ENCODE measurements at places on chromosomes 1 and 21.

DNA sequence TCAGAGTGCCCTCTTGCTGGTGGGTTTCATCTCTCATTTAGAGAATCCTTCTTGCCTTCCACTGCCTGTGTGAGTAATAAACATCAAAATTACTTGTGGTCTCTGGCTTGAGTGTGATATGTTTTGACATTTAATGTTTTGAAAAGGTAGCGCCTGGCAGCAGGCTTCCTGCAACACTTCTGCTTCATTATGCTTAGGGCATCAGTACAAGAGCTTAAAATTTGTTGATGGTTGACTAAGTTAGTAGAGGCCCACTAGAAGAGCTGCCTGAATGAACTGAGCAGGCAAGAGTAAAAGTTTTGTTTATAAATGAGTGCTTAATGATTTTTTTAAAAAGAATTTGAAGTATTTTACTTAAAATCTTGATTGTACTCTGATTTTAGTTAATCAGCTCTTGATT is 6.4 kb upstream of the RPE65 start:
- no peak for DNase-seq

DNA sequence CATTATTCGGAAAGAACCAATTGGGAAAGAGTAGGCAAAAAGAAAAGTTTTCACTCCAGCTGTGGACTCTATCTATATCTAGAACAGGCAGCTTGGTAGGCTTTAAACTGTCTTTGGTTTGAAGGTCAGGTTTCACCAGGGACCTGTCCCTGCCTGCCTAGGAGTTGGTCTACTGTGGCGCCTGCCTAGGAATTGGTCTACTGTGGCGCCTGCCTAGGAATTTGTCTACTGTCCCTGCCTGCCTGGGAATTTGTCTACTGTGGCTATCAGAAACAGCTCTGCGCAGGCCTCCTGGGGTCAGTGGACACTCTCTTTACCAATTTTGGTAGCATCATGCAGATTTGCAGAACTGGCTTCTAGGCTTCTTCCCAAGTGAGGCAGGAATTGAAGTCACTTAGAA is 13.8 kb downstream of the USP25 start:
- DNase-seq = no peak

DNA sequence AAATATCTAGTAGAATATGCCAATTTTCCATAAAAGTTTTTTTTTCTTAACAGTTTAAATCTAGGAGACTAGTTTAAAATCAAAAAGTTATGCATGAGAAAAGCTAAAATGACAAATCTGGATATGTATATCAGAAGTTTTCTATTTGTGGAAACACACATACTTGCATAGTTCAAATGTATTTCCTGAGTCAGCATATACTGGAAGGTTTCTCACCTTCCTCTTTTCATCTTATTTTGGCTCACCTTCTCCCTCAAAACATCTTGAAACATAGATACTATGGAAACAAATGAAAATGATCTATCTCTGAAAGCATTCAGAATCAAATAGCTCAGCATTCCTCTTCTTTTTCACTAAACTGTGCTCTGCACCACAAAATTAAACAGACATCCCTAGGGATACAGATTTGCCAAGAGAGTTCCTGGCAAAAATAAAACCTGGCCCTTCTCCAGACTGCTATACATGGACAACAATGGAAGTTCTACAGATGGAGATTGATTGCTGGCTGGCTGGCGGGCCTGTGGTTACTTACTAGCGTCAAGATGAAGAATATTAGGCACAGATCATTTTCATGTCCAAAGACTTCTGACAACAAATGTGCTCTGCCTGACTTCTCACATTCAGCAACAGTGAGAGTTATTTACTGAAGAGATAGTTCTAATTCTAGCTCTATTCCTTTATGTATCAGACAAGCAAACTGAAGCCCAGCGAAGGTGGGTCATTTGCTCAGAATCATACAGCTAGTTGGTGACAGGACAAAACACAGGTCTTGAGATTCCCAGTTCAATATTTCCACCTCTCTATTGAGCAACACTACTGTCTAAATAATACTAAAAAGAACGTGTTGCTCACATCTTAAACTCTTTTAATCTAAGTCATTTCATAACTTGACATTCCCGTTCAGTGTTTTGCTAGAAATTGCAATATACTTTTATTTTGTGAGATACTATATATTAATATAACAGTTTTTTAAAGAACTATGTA is 26.6 kb downstream of the DIPK1A start:
- no peak for DNase-seq

DNA sequence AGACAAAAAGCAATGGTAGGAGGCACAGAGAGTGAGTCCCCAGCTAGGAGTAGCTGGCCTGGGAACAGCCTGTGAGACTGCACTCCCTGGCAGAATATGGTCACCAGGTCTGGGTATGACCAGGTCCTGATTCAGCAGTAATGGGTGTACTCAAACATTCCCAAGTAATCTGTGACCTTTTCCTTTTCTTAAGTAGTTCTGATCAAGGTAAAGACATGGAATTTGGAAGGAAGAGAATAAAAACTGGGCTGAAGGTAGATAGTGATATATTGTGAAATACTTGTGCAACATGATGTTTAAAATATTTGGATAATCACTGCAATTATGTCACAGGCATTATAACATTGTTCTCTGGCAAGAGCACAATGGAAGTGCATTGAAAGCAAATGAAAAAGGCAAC is 147.2 kb upstream of the DPYD start:
- no peak for DNase-seq

DNA sequence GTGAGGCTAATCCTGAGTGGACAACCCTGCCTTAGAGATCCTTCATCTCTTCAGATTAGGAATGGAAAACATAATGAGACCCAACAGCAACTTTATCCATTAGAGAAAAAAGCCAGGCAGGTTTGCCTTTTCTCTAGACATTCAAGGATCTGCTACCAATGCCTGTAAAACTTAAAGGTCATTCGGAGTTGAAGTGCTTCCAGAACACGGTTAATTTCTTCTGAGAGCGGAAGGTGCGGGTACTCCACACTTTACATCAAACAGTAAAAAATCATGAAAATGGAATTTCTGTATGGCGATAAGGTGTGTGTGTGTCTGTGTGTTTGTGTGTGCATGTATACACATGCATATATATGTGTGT is 65.2 kb upstream of the PRKACB start:
- DNase-seq = no peak

- no peak for DNase-seq
Measured at GRCh38 chr21:34642211-34643075, 26.4 kb upstream of the CLIC6 start.

GRCh38 chr1:155938220-155938627 is 3.2 kb upstream of the RXFP4 start:
- DNase-seq = no peak

DNA sequence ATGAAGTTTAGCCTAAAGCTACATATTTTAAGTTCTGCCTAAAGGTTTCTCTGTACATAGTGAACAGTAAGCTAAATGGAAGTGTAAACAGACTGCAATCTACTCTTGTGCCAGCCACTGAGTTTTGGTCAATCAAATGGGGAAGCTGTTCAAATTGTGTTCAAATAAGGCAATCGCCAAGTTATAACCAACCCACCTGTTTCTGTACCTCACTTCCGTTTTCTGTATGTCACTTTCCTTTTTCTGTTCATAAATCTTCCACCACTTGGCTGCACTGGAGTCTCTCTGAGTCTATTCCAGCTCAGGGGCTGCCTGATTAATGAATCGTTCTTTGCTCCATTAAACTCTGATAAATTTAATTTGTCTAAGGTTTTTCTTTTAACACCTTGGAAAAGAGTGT is 10.8 kb upstream of the THEM4 start:
- no peak for DNase-seq

DNA sequence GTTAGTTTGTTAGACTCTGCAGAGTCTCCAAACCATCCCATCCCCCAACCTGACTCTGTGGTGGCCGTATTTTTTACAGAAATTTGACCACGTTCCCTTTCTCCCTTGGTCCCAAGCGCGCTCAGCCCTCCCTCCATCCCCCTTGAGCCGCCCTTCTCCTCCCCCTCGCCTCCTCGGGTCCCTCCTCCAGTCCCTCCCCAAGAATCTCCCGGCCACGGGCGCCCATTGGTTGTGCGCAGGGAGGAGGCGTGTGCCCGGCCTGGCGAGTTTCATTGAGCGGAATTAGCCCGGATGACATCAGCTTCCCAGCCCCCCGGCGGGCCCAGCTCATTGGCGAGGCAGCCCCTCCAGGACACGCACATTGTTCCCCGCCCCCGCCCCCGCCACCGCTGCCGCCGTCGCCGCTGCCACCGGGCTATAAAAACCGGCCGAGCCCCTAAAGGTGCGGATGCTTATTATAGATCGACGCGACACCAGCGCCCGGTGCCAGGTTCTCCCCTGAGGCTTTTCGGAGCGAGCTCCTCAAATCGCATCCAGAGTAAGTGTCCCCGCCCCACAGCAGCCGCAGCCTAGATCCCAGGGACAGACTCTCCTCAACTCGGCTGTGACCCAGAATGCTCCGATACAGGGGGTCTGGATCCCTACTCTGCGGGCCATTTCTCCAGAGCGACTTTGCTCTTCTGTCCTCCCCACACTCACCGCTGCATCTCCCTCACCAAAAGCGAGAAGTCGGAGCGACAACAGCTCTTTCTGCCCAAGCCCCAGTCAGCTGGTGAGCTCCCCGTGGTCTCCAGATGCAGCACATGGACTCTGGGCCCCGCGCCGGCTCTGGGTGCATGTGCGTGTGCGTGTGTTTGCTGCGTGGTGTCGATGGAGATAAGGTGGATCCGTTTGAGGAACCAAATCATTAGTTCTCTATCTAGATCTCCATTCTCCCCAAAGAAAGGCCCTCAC is at the start of gene OLIG2:
TSS of gene OLIG2 (plus strand) at position 447 of the 954 bp plus-strand sequence. CDS start 928 bp downstream, outside the sequence.
- DNase-seq = peak; percentile 72

DNA sequence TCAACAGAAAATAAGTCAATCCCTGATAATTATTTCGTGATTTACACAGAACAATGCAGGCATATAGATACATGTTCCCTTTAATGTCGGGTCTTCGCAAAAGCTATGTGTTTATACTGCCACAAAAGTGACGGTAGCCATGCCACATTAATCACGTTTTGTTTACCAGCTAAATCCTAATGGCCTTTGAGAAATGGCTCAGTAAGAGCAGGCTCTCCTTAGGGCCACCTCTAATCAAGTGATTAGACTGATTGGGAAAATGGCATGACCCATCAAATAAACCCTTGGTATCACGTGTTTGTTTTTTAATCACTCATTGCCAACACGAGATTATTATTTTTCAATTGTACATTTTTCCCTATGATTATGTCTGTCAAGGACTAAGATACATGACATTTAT is 102.0 kb upstream of the USP25 start:
- no peak for DNase-seq

DNA sequence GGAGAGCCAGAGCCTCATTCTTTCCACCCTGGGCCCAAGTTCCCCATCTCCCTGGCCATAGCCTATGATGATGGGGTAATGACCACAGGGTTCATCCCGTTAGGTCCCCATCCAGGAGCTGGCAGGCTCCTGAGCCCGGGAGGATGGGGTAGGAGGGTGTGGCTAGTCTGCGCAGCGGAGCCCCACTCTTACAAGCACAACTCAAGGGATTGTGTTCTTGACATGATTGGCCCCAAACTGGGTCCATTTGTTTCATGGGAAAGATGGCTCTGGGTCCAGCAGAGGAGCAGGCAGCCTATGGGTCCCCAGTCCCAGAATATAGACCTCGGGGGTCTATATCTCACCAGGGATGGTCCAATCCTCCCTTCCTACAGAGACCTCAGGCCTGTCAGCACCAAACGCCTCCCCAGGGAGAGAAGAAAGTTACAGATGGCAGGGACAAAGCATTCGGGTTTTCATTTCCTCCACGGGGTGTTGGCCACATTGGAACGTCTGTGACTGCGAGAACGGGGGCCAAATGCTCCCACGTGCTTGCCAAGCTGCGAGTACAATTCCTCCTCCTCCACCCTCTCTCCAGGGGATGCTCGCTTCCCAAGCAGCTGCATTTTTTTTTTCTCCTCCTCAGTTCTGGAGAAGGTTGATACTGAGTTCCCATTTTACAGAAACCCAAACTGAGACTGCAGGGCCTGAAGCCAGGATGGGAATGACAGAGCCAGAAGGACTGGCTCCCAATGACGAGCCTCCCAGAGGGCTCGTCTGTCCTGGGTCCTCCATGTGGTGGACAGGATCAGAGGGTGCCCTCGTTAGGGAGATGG is 71.0 kb downstream of the DHRS3 start:
- DNase-seq = no peak

GRCh38 chr1:190138266-190138665 is 339.4 kb downstream of the BRINP3 start:
- no peak for DNase-seq

- DNase-seq = no peak
Measured at GRCh38 chr1:54971317-54971791, 9.1 kb upstream of the TMEM61 start.

DNA sequence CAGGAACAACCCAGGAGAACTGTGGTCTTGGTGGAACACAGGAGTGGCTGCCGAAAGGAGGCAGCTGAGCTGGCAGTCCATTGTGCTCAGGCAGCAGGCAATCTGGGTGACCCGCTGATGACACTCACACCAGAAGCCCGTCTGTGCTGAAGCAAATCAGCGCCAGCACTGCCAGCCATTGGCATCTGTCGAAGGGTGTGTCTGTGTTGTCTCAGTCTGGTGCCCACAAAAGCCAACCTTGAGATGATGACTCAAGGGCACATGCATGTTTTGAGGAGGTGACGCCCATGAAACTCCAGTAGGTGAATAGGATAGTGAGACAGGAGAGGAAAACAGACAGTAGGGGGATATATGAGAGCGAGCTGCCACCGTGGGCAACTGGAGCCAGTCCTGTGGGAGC is 167.3 kb downstream of the KAZN start:
- DNase-seq = no peak

DNA sequence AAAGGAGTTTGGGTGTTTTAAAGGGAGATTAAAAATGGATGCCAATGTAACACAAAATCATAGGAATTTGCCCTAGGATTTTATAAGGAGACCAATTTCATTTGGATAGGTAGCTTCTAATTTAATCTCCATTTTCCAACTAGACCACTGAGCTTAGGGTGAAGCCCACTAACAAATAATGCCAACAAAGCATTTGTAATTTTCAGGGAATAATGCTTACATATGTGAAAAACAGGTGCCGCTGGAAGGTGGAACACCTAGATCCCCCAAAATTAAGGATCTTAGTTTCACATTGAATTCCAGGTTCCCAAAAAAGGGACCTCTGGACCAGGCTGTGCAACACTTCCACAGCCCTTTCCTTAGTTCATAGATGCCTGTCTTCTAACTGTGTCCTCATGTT is 66.2 kb upstream of the B3GALT5 start:
- no peak for DNase-seq

- DNase-seq = no peak
Measured at GRCh38 chr1:10638559-10639005, 157.9 kb downstream of the CASZ1 start.

- no peak for DNase-seq
Measured at GRCh38 chr1:112342558-112342957, 53.5 kb upstream of the CTTNBP2NL start.

- DNase-seq = no peak
Measured at GRCh38 chr1:118902711-118903191, 85.4 kb downstream of the TBX15 start.

- no peak for DNase-seq
Measured at GRCh38 chr1:167137332-167137781, 43.5 kb downstream of the STYXL2 start.

Measured in H1 (cell line).